ENCODE measurements at places on chromosomes 2 and 18.

DNA sequence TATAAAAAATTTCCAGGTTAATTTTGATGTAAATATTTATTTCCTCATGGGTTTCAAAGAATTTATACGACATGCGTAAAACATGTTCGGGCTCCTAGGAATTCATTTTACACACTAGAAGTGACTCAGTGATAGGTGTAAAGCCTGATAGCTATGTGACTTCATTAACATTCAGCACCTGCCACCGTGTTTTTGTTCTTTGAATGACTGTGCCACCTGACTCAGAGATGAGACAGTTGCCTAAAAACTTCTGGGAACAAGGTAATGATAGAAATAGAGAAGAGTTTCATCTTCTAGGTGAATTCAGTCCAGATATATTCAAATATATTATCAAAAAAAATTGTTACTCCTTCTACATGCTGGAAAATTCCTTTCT, 10.0 kb downstream of the IL1R2 start:
- DNase-seq = no peak

GRCh38 chr18:2442006-2442405, 129.3 kb downstream of the METTL4 start:
- DNase-seq = no peak

DNA sequence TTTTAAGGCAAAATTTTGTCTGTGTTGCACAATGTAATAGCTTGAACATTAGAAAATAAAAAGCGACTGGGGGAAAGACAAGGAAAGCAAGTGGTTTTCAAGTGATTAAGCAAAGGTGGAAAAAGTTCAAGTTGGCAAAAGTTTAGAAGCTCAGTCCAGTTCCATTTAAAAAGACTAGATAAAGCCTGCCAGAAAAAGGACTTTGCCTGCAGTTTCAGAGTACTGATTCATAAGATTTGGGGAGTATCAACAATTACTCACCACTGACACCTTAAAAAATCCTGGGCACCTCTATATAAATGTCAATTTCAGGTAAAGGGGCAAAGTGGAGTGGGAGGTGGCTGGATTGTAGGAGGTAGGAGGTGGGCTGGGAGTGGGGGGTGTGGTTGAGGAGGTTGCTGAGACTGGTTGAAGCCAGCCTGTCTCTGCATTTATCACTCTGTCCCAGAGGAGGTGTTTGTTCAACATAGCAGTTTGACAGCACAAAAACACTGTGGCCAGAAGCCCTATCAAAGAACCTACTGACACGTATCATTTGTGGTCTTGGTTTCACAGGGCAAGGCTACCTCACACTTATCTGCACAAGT, 14.6 kb downstream of the ZEB2 start:
- no peak for DNase-seq

DNA sequence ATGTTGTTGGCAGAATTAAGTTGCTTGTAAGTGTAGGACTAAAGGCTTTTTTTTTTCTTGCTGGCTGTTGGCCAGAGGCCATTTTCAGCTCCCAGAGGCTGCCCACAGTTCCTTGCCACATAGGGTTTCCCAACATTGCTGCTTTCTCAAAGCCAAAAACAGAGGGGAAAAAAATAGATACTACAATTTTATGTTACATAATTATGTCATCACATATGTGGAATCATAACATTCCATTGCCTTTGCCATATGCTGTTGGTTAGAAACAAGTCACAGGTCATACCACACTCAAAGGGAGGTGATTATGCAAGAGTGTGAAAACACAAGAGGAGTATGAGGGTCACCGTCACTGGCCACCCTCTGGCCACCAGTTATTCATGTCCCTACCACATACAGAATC, 154.5 kb downstream of the RTN4 start:
- DNase-seq = peak; percentile 50

DNA sequence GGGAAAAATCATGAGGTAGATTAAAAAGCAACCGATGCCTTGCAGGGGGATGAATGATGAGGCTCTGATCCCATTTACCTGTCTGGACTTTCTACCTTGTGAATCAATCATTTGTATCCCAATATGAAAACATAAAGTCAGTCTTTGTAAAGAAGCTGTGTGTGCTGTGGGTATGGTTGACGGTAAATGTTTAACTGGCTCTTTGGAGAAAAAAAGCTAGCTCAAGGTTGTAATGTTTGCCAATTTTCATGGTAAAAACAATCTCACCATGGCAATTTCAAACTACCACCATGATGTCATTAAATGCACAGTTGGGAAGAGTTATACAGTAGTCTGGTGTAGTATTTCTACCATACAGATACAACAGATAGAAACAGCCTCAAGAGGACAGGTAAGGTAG, 14.6 kb downstream of the TTR start:
- DNase-seq = no peak

- no peak for DNase-seq
These were observed 31.4 kb upstream of the ACKR3 start for GRCh38 chr2:236538242-236538641.

GRCh38 chr2:189267491-189267890, 87.9 kb upstream of the COL5A2 start:
- DNase-seq = peak; percentile 47

- peak; percentile 11 for DNase-seq
These were observed 14.6 kb upstream of the RIT2 start for GRCh38 chr18:43129946-43130524.

DNA sequence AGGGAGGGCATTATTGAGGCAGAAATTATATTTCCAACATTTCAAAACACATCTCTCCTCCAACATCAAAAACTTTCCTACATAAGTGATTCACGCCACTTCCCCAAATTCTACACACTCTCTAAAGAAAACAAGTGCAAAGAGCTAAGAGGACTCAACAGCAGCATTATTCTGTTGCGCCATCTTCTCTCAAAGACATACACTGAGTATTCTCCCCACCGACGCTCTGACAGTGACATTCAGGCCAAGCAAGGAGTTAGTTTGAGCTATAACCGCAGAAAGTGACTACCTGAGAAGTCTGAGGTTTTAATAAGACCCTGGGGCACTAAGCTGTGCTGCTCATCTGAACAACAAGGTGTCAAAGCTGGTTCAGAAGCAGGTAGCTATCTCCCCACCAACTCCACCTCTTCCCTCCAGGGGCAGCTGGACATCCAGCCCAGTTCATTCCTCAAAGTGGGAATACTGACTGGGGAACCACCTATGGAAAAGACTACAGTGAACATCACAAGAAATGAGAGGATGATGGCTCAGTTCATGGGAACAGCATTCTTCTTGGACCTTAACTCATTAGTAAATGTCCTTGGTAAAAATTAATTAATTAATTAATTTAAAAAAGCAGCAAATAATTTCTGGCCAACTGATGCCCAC, 309.5 kb upstream of the CCDC68 start:
- no peak for DNase-seq

- DNase-seq = no peak
These were observed 1.8 kb upstream of the SLC19A3 start for GRCh38 chr2:227719641-227720040.
